ENCODE measurements at places on chromosomes 7 and 10.

DNA sequence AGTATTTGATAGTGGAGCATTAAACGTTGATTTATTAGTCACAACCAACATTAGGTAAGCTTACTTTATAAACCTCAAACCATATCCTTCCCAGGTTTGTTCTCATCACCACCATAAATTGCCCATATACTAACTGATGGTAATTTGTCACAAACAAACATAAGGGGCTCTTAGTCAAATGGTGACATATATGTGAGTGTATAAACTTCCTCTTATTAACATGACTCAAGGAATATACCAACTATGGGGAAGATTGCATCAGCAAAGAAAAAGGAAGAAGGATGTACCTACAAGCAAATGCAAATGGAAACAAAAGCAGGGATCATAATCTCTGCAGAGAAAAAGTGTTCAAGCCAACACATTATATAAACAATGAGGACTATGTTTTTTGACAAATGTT is 418.2 kb upstream of the AKR1E2 start:
- peak; percentile 93 for DNase-seq

DNA sequence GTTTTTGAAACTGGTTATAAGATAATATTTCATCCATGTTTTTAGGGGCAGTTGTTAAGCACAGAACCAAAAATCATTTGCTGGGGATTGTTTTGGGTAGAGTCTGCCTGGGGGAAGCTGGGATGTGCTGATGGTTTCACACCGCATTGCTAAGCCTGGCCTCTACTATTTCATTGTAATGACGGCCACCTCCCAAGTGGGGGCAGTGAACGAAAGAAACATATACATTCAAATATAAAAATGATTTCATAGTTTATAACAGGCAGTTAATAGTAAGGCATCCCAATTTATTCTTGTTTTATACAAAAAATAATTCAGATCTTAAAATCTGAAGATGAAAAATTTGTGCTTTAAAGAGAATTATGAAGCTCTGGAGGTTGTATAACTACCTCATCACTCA is 750.8 kb downstream of the REEP3 start:
- no peak for DNase-seq

- DNase-seq: no peak
These were observed 172.0 kb upstream of the TNRC18 start for GRCh38 chr7:5595545-5596045.

DNA sequence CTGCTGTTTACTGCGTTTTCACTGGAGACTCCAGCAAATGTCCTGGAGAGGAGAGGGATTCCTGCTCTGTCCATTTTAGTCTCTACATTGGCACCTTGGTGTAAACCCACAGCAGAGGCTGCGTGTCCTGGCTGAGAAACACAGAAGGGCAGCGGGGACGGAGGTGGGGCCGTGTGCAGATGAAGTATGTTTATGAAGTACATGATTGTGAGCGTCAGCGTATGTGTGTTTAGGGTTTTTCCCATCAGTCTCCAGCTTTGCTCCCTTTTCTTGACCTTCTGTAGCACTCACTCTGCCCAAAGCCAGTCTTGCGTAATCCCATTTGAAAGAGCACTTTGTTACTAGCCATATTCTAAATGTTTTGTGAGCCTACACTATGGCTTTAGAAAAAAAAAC is 750.7 kb upstream of the SORCS1 start:
- no peak for DNase-seq

- DNase-seq: no peak
These were observed 25.4 kb upstream of the CALU start for GRCh38 chr7:128713794-128714193.

DNA sequence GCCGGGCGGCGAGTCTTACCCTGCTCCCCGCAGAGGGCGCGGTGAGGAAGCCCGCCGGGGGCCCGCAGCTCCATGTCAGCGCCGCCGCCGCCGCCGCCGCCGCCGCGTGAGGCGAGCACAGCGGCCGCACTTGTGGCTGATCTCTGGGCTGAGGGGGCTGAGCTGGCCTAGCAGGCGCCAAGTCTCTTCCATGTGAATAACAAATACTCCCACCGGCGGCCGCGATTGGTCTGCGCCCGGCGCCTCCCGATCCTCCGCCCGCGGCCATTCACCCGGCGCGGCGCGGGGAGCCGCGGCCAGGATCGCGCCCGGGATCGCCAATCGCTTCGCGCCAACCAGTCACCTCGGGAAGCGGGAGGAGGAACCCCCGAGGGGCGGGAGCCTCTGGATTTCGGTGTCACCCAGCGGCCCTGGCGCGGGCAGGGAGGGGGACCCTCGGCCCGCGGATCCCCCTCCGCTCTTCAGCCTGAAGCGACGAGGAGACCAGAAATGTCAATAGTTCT is at the start of gene GRM8:
Gene GRM8, minus strand, starts transcription at position 164 of the 503 bp plus-strand sequence.
- peak; percentile 1 for DNase-seq

GRCh38 chr10:118409295-118409694 is 67.2 kb upstream of the FAM204A start:
- DNase-seq: no peak

All from inflammatory macrophage treated with lipopolysaccharide for 4 hours (primary cell).